Stimulated activated CD4-positive, alpha-beta T cell treated with anti-CD3 and anti-CD28 coated beads, Interleukin-1b, Interleukin-23, amount 100 ng/mL, for 24 hours (primary cell): ENCODE measurements at places on chromosomes 11 and 22.

- DNase-seq, result no peak
Measured at GRCh38 chr11:110305169-110306018, 9.0 kb upstream of the RDX start.

DNA sequence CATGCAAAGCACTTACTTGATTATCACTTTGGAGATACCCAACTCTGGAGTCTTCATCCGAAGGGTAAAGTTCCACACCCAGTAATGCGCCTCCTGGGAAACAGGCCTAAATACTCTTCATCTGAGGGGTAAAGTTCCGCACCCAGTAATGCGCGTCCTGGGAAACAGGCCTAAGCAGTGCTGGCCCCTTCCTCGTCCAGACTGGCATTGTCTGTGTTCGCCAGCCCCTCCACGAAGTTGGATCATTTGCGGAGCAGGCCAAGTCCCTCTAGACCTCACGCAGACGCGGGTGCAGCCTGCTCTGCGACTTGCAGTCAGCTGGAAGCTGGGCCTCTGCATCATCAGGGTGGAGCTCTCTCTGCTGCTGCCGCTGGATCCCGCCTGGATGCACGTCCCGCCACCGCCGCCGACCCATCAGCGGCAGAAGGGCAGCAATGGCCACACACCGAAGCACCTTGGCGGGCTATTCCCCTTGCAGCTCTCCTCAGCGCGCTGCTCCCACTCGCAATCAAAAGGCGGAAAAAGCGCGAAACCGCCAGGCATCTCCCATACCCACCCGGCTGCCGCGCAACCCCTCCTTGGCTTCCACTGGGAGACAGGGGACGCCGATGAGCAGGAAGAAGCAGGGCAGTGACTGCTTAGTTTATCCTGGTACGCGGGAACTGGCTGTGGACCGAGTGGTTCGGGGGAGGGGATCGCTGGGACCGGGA, 34.1 kb upstream of the GLYATL1 start:
- DNase-seq, result no peak

DNA sequence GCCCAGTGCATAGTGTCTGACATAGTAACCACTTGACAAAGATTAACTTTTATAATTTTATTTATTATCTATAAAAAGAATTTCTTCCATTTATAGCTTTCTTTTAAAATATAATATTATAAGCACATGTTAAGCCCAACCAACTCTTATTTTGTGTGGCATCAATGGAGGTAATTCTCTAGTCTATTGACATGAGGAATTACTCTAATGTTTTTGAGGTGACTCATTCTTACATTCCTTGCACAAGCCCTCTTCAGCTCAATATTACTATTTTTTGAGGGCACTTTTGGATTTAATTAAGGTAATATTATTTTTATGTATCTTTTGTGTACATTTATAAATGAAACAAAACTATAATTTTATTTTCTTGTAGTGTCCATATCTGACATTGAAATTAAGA, 59.6 kb downstream of the AASDHPPT start:
- no peak for DNase-seq

DNA sequence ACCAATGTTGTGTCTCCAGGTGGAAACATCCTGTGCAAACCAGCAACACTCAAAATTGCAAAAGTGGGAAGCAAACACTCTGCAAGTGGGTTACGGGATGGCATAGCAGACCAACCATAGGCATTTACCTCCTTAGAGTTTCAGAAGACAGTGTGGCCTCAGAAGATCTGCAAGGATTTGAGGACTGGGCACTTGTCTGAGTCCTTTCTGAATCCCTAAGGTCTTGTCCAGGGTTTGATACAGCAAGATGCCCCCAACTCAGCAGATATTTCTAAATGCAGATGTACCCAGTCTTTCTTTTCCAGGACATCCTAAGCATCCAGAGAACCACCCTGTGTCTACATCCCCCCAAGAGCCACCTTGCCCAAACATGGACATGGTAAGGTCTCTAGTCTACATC, 51.7 kb upstream of the SHANK2 start:
- no peak for DNase-seq

- DNase-seq, result no peak
Measured at GRCh38 chr22:45889093-45889538, 87.8 kb downstream of the WNT7B start.

- DNase-seq, result no peak
Measured at GRCh38 chr11:13769188-13769587, 100.7 kb downstream of the FAR1 start.

- DNase-seq, result no peak
Measured at GRCh38 chr11:7436657-7437056, 48.6 kb upstream of the OLFML1 start.

DNA sequence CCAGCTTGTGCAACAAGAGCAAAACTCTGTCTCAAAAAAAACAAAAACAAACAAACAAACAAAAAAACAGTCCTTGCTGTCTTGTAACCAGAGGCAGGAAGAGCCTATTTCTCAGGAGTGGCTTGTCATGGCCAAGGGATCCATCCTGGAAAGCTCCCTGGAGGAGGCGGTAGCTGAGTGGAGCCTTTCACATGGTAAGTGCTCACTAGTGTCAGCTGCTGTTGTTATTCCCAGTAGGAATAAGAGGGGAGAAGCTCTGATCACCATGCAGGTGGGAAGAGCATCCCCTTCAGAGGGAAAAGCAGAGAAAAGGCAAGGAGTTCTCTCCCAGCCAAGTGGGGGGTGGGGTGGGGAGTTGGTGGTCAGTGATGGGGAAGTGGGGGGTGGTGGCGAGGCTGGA, 54.6 kb upstream of the WNT7B start:
- no peak for DNase-seq

DNA sequence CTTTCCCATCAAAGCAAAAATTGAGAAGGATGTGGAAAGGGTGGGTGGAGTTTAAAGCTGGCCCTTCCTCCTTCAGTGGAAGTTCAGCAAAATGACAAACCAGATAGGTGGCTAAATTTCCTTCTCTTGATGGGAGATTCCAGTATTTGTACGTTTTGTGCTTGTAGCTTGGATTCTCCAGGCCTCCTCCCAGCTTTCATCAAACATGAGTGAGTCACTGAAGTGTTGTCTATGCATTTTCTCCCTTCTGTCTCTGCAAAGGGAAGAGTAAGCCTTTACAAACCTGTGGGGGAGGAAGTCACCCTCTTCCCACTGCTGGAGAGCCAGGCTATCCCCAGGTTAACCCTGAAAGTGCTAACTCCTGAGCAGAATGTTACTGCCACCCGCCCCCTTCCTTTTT, 6.4 kb downstream of the MARK2 start:
- DNase-seq, result no peak

DNA sequence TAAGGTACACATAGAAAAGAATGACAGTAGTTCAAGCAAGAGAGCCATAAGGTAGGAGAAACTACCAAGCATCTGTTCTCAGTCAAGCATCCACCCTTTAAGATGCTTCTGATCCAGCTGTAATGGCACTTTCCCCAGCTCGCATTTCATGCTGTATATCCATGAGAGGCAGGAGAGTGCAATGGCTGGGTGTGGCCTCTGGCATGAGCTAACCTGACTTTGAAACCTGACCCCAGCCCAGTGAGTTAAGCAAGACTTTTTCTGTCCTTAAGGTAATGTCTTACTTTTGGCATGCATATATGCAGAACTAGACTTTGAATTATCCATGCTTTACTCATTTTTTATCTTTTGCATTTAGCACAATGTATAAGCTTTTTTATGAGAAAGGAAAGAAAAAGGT, 79.8 kb upstream of the CNTN5 start:
- DNase-seq, result no peak

- DNase-seq, result no peak
Measured at GRCh38 chr11:17395554-17395961, 7.1 kb upstream of the KCNJ11 start.

DNA sequence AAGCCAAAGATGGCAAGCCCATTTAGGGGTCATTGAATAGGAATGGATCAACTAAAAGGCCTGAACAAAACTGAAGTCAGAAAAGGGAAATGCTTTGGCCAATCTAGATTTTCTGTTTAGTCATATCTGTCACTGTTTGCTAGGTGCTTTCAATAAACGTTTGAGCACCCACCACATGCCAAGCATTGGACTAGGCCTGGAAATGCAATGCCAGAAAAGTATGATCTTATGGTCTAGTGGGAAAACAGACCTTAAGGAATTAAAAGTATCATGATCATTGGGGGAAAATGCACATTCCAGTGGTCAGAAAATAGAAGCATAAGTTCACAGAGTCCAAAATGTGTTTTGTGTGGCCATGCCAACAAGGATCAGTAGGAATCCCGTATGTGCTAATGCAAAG, 76.8 kb upstream of the BIRC3 start:
- no peak for DNase-seq

DNA sequence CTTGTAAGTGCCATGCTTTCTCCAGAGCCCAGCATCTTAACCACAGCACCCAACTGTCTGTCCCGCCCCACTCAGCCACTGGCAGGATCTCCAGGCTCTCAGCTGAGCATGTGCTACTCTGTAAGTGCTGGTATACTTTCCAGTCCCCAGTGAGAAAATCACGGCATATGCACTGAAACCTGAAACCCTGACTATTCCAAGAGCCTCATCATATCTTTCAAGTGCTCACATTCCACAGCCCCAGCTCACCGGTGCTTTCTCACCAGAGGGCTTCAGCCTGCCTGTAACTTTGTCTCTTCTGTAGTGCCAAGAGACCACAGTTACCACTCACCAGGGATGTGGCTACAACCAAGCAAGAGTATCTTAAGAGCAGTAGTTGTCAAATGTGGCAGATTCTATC, 24.4 kb upstream of the PAMR1 start:
- no peak for DNase-seq

- DNase-seq, result no peak
Measured at GRCh38 chr11:72308226-72309073, 64.5 kb upstream of the PHOX2A start.

- no peak for DNase-seq
Measured at GRCh38 chr22:43428005-43428485, 16.2 kb downstream of the MPPED1 start.

- DNase-seq, result no peak
Measured at GRCh38 chr22:35219012-35219411, 38.3 kb upstream of the HMGXB4 start.

- no peak for DNase-seq
Measured at GRCh38 chr11:126109941-126110731, 47.5 kb upstream of the CDON start.

- DNase-seq, result no peak
Measured at GRCh38 chr11:107276077-107276476, 181.5 kb downstream of the CWF19L2 start.

GRCh38 chr11:23509023-23509422, 648.7 kb upstream of the CCDC179 start:
- DNase-seq, result no peak

- DNase-seq, result no peak
Measured at GRCh38 chr11:93519179-93519578, 24.0 kb downstream of the SMCO4 start.

DNA sequence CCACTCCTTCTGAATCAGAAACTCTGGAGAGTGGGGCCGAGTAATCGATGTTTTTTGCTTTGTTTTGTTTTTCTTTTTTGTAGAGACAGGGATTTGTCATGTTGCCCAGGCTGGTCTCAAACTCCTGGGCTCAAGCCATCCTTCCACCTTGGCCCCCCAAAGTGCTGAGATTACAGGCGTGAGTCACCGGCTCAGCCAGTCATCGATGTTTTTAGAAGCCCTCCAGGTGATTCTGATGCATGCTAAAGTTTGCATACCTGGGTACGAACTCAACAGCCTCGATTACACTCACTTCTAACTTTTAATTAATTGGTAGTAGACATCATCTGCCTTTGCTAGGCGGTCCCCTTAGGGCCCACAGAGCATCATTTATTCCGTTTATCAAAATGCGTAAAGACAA, 50.3 kb downstream of the C11orf71 start:
- no peak for DNase-seq

DNA sequence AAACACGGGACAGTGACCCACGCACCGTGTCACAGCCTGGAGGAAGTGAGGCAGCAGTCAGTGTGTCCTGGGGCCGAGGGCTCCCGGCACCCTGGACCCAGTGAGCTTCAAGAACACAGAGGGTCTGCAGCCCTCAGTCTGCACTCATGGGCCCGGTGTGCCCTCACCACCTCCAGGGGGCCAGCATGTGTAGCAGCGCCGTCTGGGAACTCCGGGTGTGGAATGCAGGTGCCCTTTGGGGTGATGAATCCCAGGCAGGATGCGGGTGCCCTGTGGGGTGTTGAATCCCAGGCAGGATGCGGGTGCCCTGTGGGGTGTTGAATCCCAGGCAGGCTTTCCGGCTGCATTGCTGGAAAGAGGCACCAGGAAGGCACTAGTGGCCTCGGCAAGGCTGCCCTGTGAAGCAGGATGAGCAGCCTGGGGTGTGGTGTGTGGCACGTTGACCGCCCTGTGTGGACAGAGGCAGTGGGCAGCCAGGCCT, 1399.9 kb downstream of the BRD1 start:
- DNase-seq, result no peak

GRCh38 chr11:2086239-2087040, 52.7 kb downstream of the IGF2 start:
- no peak for DNase-seq

DNA sequence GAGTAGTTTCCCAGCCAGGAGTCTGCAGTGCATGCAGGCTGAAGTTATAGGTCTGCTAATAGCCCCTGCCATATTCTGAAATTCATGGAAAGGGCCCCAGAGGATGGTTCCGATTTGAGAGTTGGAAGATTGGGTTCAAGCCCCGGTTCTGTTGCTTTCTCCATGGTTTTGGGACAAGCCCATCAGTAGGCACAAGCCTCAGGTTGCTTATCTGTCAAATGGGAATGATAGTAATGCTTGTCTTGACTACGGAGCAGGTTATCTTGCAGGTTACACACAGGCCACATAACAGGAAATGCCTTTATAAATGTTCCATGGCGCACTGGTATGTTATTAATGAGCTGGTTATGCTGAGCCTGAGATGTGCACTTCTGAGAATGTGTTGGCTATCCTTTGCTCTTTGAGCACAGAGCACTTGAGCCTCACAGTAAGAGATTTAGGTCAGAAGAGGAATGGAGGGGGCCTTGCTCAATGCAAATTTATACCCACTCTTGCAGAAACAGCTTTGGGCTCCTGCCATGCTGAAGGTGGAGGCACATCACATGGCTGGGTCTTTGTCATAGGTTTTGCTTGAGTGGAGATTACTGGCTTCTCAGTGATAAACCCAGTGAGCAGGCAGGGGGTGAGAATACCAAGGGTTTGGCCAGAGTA, 47.1 kb downstream of the ZNRF3 start:
- DNase-seq, result no peak

DNA sequence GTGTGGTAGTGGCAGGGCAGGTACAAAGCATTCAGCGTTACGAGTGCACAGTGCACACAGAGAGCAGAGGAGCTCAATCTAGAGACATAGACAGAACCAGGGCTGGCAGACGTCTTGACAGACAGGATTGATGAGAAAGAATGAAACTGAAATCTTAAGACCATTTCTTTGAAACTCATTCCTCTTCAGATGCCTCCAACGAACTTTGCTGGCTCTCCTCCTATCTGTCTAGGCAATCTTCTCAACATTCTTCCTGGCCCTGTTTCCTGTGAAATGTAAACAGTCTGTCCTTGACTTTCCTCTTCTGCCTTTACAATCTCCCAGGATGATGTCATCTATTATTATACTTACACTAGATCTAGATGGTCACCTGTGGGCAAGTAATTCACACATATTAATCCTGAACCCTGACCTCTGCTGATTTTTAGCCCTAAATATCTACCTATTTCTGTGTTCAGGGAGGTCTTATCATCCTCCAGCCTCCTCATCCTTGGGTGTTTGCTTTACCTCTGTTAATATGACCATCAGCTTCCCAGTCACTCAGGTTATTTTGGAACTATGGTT, 119.5 kb downstream of the ENTHD1 start:
- DNase-seq, result no peak

- DNase-seq, result no peak
Measured at GRCh38 chr22:41842996-41843970, 10.4 kb downstream of the SREBF2 start.

GRCh38 chr11:108963118-108963517, 298.2 kb downstream of the DDX10 start:
- no peak for DNase-seq
